Activated CD4-positive, CD25-positive, alpha-beta regulatory T cell treated with anti-CD3 and anti-CD28 coated beads, Interleukin-2, amount 50 U/mL, for 72 hours (primary cell): ENCODE measurements at places on chromosomes 4 and X.

GRCh38 chr4:26131711-26132110, 189.1 kb upstream of the RBPJ start:
- no peak for DNase-seq

DNA sequence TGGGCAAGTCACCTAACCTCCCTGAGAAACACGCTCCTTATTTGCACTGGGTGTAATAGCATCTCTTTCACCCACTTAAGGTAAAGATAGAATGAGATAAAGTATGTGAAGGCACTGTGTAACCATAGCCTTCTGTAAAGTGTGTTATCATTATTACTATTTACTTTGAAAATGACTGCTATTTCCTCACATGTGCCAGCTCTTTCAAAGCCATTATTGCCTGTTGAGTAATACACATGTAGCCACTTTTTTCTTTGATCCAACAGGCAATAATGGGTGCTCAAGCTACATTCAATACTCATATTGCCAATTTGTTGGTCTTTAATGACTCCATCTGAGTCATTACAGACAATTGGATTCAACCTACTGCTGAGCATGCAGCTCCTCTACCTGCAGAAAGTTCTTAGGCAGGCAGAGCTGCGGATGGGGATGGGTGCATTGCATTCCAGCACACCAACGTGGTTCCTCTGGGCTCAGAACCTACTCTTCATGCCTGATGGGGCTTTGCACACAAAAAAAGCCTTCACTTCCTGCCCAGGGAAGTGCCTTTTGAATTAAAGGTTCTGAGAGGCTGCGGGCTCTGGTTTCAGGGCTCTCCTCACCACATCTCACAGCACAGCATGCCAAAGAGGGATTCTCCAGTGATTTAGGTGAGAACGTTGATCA, 9.7 kb downstream of the PTCHD1 start:
- no peak for DNase-seq

DNA sequence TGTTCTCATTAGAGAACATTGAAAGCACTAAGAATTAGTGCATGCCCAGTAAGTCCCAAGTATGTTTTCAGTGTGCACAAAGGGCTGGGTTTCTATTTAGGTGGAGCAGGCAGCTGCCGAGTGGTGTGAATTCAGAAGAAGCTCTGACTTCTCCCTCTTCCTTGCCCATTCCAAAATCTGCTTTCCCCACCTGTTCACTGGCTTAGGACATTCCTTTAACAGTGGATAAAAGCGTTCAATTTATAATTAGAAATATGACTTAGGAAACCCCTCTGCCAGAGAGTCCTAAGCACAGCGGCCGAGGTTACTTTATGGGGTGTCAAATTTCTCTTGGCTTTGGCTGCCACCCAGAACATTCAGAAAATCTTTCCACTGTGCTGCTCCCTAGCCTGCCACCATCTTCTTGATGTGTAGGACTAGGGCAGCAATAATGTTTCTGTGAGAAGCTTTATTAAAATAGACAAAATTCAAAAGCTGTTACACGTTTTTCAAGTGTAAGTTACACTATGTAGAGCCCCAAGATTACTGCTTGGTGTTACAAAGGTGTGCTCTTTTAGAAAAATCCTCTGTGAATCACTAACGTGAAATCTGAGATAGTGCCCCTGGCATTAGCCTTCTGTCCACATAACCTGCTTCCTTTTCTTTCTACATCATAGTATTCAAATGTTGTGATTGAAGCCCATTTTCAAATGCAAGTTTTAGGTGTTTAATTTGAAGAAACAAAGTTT, 191.6 kb upstream of the ANKRD50 start:
- no peak for DNase-seq

DNA sequence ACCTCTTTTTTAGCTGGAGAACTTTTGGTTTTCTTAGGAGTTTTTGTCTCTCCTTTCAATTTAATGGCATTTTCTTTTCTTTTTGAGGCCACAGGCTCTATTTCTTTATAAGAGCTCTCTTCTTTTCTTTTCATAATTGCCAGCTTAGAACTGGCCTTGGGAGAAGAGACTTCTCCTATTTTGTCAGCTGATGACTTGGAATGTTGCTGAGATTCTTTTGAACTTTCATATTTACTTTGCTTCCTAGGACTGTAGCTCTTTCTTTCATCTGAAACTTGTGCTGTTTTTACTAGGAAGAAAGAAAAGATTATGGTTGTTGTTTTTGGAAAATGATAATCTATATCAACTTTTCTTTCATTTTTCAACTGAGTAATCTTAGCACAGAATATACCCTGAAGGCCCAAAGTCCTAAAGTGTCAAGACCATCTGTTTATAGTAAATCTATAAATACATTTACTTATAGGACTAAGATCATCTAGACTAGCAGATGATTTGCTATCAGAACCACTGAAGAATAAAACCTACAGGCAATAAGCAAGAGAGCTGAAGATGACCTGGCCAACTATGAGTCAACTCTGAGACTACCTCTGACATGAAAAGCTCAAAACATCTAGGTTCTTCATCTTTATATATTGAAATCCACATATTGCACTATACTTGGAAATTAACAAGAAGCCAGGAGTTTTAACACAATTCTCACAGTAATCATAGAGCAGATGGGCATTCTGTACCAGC, 45.6 kb downstream of the RFC1 start:
- no peak for DNase-seq

- no peak for DNase-seq
Observed at GRCh38 chrX:84666086-84666485, 163.8 kb upstream of the HDX start.

- no peak for DNase-seq
Observed at GRCh38 chrX:2398064-2398656, 102.6 kb downstream of the DHRSX start.

DNA sequence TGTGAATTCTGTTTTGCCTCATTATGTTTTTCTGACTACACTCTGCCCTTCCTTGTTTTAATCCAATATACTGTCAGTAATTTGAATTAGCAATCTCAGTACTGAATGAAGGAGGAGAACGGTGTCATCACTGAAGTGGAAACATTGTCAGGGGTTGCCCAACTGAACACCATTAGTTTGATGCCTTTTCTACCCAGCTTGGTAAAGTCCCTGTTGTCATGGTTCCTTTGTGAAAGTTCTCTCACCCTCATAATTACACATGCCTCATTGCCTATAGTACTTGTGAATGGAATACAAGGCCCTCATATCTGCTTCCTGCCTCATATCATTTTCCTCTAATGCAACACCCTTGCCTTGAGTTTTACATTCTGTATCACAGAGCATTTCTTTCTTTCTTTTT, 76.9 kb downstream of the RRAGB start:
- DNase-seq, result no peak

- no peak for DNase-seq
Observed at GRCh38 chrX:68409194-68409593, 24.1 kb downstream of the OPHN1 start.

- peak; percentile 61 for DNase-seq
Observed at GRCh38 chrX:12984603-12985319, 9.9 kb downstream of the TMSB4X start.

- DNase-seq, result no peak
Observed at GRCh38 chr4:144298519-144298918, 158.0 kb upstream of the GYPA start.

GRCh38 chr4:142909908-142910307, 63.8 kb upstream of the INPP4B start:
- DNase-seq, result no peak

DNA sequence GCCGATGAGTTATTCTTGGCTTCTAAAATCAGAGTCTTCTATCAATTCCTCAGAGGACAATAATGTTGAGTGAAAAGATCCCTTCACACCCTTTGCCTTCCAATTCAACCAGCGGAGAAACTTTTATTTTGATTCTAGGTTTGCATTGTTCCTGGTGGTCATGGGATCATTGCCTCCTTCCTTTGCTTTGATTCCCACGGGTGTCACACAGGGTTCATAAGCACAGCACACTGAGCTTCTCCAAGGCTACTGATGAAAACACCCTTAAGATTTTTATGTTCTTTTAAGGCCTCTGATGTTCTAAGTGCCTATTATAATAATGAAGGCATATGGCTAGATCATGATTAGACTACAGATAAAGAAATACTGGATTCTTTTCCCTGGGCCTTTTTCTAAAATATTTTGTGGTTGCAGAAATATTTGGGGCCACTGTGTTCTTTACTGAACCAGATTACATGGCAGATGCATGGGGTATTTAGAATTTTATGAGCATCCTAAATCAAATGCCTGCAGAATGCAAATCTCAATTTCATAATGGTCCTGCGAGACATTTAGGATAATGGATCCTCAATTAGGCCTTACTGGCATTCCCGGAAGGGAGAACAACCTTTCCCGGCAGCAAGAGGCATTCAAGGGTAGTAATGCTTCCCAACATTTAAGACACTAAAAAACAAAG, 43.9 kb upstream of the FGFBP2 start:
- no peak for DNase-seq
